ENCODE measurements at places on chromosomes 5 and 9. TPM values are rescaled to one million over a fixed set of nuclear protein-coding genes. Genes with fewer than 3 reads are reported as not detected.

DNA sequence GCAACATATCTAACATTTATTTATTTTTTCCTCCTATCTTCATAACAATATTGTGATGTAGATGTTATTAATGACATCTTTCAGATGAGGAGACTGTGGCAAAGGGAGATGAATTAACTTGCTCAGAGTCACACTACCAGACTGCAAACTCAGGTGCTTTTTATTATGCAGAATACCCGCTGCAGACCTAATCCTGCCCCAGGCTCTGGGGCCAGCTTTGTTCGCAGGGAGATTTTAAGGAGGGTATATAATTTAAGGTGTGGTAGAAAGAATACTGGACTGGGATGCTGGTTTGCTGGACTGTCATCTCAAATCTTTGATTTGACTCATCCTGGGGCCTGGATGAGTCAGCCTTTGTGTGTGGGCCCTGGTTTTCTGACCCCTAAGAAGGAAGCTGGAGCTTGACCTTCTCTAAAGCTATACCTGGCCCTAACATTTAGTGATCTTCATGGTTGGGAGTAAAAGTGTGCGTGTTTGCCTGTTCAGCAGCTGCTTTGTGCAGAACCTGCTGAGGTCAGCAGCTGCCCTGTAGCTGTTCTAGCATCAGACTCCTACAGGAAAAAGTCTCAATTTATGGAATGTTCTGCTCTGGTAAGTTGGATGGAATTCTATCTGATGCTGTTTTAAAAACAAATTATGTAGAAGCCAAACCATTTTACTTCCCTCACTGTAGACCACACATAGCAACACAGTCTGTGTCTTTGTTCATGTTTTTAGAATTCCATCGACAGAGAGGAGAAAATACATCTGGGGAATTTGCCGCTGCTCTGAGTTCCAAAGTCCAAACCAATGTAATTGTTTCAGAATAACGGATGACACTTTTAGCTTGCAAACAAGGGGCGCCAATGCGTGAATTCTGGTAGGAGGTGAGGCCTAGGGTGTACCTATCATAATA is 4.5 kb downstream of the SLC36A1 start:
- no peaks in the 10 kb centered on the region for H3K36me3 ChIP-seq
- peak overlapping the region; percentile 38 for H3K27ac ChIP-seq
- peak; percentile 57 for DNase-seq
- H3K27me3 ChIP-seq, result no peaks in the 10 kb centered on the region
- no peak overlapping the region for H3K4me3 ChIP-seq

DNA sequence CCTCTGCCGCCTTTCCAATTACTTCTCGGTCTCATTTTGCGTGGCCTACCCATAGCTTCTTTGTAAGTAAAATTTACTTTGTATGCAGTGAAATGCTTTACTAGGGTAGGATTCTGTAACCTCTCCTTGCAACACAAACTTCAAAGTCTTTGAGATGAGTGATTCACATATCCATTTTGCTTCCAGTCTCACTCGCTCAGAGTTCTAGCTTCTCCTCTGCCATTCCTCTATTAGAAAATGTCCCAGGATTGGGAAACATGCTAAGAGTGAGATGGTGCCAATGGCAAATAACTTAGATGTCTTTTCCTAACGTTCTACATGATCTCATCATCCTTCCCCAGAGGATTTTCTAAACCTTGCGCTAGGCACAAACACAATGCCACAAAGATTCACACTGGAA is 270.5 kb upstream of the SLC30A5 start:
- H3K4me1 ChIP-seq, result no peaks in the 10 kb centered on the region
- H3K27me3 ChIP-seq, result no peaks in the 10 kb centered on the region
- DNase-seq, result no peak
- no peaks in the 10 kb centered on the region for H3K36me3 ChIP-seq
- no peak overlapping the region for H3K27ac ChIP-seq

Gene CYLC2
- not detected for polyA plus RNA-seq

DNA sequence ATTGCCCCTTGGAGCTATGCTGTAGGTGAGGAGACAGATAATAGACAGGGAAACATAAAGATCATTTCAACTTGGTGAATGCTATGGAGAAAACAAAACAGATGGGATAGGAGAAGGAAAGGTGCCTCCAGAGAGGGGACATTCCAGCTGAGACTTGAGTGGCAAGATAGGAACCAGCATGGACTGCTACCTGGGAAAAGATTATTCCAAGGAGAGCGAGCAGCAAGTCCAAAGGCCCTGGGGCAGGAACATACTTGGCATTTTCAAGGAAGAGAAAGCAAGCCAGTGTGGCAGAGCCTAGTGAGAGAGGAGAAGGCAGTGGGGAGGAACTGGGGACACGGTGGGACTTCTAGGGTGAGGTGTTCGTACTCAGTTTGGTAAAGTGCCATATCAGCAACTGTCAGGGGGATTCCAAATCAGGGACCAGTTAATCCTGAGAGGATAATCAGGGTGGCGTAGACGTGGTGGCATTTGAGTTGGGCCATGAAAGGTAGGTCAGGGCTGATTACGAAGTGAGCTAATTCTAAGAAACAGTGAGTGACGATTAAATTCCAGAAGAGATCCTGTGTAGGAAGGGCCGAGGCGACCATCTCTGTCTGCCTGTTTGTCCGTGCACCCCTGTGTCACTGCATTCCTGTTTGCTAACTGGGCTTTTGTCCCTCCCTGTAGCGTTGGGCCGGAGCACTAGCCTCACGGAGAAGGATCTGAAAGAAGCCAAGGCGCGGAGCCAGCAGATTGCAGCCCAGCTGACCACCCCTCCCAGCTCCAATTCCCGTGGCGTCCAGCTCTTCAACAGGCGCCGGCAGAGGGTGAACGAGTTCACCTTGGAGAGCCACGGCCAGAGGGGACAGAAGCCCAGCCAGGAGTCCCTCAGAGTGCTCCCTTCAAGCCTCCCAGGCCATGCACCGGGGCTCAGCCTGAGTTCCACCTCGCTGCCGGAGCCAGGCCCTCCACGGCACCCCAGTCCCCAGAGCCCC is 7.1 kb downstream of the SYNPO start:
- no peak overlapping the region for H3K4me3 ChIP-seq
- H3K4me1 ChIP-seq, result peaks cover 11% of the 10 kb centered on the region
- peaks cover 53% of the 10 kb centered on the region for H3K36me3 ChIP-seq
- H3K27ac ChIP-seq, result no peak overlapping the region
- no peak for DNase-seq
- no peaks in the 10 kb centered on the region for H3K27me3 ChIP-seq

GRCh38 chr5:167964529-167964928 is 326.9 kb upstream of the WWC1 start:
- no peak overlapping the region for H3K27ac ChIP-seq
- H3K36me3 ChIP-seq, result no peaks in the 10 kb centered on the region
- no peaks in the 10 kb centered on the region for H3K27me3 ChIP-seq
- no peak overlapping the region for H3K4me3 ChIP-seq
- DNase-seq, result no peak

DNA sequence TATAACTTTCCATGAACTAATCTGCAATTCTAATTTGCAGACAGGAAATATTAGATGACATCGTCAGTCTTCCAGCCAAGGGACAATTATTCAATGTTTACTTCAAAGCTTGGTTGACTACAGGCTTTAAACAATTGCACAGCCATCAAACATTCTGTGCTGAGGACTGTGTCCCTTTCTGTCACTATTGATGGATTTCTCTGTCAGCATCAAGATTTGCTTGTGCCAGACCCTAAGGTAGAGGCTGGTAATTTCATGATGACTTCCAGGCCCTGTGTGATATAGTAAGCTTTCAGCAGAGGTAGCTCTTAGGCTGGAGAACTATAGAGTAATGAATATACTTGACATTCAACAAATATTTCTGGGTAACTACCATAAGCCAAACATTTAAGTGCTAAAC is 229.3 kb upstream of the ACTBL2 start:
- no peak overlapping the region for H3K27ac ChIP-seq
- H3K27me3 ChIP-seq, result no peaks in the 10 kb centered on the region
- no peaks in the 10 kb centered on the region for H3K4me1 ChIP-seq
- H3K4me3 ChIP-seq, result no peak overlapping the region

- H3K4me3 ChIP-seq, result no peak overlapping the region
- no peaks in the 10 kb centered on the region for H3K36me3 ChIP-seq
- peak overlapping the region; percentile 32 for H3K27ac ChIP-seq
- peak; percentile 10 for DNase-seq
Observed at GRCh38 chr5:113807427-113807991, 294.0 kb downstream of the YTHDC2 start.

DNA sequence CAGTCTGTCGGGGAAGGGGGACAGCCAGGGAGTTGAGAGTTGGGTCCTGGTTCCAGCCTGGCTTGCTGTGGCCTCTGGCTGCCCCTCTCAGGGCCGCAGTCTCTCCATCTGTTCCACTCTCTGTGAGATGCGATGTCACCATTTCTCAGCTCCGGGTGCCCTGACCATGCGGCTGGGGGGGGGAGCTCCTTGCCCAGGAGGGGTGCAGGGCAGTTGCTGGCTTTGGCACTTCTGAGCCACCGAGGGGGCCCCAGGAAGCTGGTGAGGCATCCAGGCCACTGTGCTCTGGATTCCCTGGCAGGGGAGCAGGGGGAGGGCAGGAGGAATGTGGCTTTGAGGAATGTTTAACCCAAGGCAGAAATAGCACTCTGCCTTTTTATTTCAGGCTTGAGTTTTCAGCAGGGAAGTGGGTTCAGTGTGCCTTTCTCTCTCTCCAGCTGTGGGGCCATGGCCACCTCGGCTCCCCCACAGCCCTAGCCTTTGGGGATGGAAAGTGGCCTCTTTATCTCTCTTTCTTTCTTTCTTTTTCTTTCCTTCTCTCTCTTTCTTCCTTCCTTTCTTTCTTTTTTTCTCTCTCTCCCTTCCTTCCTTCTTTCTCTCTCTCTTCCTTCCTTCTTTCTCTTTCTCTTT is 11.0 kb downstream of the NCS1 start:
- H3K27me3 ChIP-seq, result no peaks in the 10 kb centered on the region
- H3K36me3 ChIP-seq, result no peaks in the 10 kb centered on the region
- peak; percentile 36 for DNase-seq

- no peaks in the 10 kb centered on the region for H3K27me3 ChIP-seq
- H3K4me3 ChIP-seq, result no peak overlapping the region
- no peaks in the 10 kb centered on the region for H3K36me3 ChIP-seq
- H3K4me1 ChIP-seq, result no peaks in the 10 kb centered on the region
Observed at GRCh38 chr9:82354279-82354659, 365.7 kb downstream of the SPATA31D1 start.

DNA sequence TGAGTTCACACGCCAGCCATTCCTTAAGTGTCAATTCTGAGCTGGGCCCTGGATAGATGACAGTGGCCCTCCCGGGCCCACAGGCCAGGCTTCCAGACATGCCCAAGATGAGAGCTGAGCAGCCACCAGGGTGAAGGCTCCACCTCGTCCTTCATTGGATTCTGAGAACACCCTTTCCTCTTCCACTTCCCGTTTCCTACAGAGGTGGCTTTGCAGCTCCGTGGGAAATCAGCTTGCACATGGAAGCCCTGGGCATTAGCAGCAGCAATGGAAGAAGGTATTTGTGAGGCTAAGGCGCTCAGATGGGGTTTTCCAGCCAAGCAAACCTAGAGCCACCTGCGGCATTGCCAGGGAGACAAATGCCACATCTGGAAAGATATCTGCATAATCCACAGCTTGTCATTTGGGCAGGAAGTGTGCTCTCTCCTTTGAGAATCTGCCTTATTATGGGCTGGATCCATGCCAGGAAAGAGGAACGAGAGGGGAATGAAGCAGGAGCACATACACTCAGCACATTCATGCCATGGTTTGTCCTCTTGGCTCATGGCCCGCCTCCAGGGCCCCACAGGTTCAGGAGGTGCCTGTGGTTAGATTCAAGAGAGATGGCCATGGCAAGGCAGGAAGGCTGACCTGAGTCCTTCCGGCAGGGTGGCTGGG is 34.1 kb downstream of the CFAP77 start:
- no peak for DNase-seq
- no peak overlapping the region for H3K27ac ChIP-seq
- H3K36me3 ChIP-seq, result no peaks in the 10 kb centered on the region
- H3K4me3 ChIP-seq, result no peak overlapping the region

- peaks cover 24% of the 10 kb centered on the region for H3K27me3 ChIP-seq
- H3K4me1 ChIP-seq, result peaks cover 4% of the 10 kb centered on the region
- H3K27ac ChIP-seq, result no peak overlapping the region
- DNase-seq, result no peak
Observed at GRCh38 chr5:141812512-141812911, 65.7 kb downstream of the PCDH1 start.

Gene TLR4
- 6.2 TPM for polyA plus RNA-seq

Gene ANKRD33B
- polyA plus RNA-seq, result 0.88 TPM

Gene PCDHGA1
- polyA plus RNA-seq, result 0.30 TPM

DNA sequence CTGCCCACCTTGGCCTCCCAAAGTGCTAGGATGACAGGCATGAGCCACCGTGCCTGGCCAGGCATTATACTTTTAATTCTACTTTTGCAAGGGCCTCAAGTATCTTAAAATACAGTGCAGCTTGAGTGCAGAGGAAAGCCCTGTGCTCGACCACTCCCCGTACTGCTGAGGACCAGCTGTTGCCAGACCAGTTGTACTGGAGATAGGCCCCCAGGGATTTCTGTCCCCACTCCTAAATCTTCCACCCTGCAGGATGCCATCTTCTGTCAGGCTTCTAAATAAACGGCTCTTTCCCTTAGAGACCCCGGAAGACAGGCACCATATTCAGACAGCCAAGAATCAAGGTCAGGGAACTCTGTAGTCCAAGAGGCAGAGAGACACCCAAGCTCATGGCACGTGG is 16.6 kb upstream of the PSMD5 start:
- H3K27me3 ChIP-seq, result no peaks in the 10 kb centered on the region
- no peak overlapping the region for H3K27ac ChIP-seq
- H3K4me3 ChIP-seq, result no peak overlapping the region
- DNase-seq, result no peak
- H3K36me3 ChIP-seq, result peaks cover 81% of the 10 kb centered on the region
- no peaks in the 10 kb centered on the region for H3K4me1 ChIP-seq

GRCh38 chr5:155530046-155530445 is 516.5 kb downstream of the KIF4B start:
- DNase-seq, result no peak
- H3K4me1 ChIP-seq, result no peaks in the 10 kb centered on the region
- H3K27ac ChIP-seq, result no peak overlapping the region
- no peak overlapping the region for H3K4me3 ChIP-seq
- no peaks in the 10 kb centered on the region for H3K27me3 ChIP-seq
- H3K36me3 ChIP-seq, result no peaks in the 10 kb centered on the region

- no peak overlapping the region for H3K27ac ChIP-seq
- H3K27me3 ChIP-seq, result peaks cover 37% of the 10 kb centered on the region
- H3K4me3 ChIP-seq, result no peak overlapping the region
- no peaks in the 10 kb centered on the region for H3K36me3 ChIP-seq
- no peaks in the 10 kb centered on the region for H3K4me1 ChIP-seq
- DNase-seq, result no peak
Observed at GRCh38 chr5:153489611-153490010, 859 bp upstream of the GRIA1 start.

DNA sequence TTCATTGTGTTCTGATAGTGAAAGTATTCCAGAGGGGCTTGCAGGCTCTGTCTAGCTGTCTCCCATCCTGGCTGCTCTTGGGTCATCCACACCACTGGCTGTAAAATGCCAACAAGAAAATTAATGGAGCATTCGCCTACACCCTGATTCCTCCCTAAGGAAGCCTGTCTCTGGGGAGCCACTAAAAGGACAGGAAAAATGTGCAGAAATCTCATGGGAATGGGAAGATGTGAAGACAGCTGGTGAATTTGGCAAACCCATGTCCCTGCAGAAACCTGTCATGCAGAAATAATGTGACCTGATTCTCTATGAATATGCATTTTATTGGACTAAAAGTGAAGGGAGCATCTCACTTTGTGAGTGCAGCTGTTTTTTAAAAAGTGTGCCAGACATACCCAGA is 265.6 kb downstream of the TUSC1 start:
- H3K4me1 ChIP-seq, result no peaks in the 10 kb centered on the region
- H3K36me3 ChIP-seq, result no peaks in the 10 kb centered on the region
- no peak overlapping the region for H3K27ac ChIP-seq
- DNase-seq, result no peak
- no peaks in the 10 kb centered on the region for H3K27me3 ChIP-seq

Gene TRPM6
- 7.8 TPM for polyA plus RNA-seq

GRCh38 chr5:34656001-34656699 is at the start of gene RAI14:
Gene RAI14 (plus strand): TSS chr5:34656328. CDS start chr5:34686920, 30,592 bp downstream.
- peaks cover 12% of the 10 kb centered on the region for H3K4me1 ChIP-seq
- H3K4me3 ChIP-seq, result peak within 1 kb of the TSS; percentile 74
- peaks cover 2% of the 10 kb centered on the region for H3K27me3 ChIP-seq
- H3K27ac ChIP-seq, result peak within 1 kb of the TSS; percentile 90
- DNase-seq, result peak; percentile 80

Gene CFAP77
- 0.13 TPM for polyA plus RNA-seq

All from large intestine (tissue), 12 donors.